Osteoblast (primary cell): ENCODE measurements at places on chromosomes 2 and 18. TPM values are rescaled to one million over a fixed set of nuclear protein-coding genes. Genes with fewer than 3 reads are reported as not detected.

Gene RUFY4
- total RNA-seq: not detected in 2 replicates

Gene VWA3B
- total RNA-seq: 0.59 TPM in 1 of 2 replicates, not detected in the other

Gene INPP4A
- total RNA-seq: 25.7 and 25.9 TPM in 2 replicates

Gene VIT
- total RNA-seq: 27.7 and 31.1 TPM in 2 replicates

- no peaks in the 10 kb centered on the region for H3K36me3 ChIP-seq
- no peak overlapping the region for H3K4me3 ChIP-seq
- peak; percentile 19 for DNase-seq
- H3K4me1 ChIP-seq: no peaks in the 10 kb centered on the region
These were observed 51.2 kb downstream of the WDR75 start for GRCh38 chr2:189492451-189492850.

- peak overlapping the region; percentile 90 for H3K4me3 ChIP-seq
- H3K36me3 ChIP-seq: no peaks in the 10 kb centered on the region
- H3K4me1 ChIP-seq: peaks cover 28% of the 10 kb centered on the region
- DNase-seq: peak; percentile 94
These were observed 1.1 kb downstream of the BIN1 start for GRCh38 chr2:127105656-127106456.

DNA sequence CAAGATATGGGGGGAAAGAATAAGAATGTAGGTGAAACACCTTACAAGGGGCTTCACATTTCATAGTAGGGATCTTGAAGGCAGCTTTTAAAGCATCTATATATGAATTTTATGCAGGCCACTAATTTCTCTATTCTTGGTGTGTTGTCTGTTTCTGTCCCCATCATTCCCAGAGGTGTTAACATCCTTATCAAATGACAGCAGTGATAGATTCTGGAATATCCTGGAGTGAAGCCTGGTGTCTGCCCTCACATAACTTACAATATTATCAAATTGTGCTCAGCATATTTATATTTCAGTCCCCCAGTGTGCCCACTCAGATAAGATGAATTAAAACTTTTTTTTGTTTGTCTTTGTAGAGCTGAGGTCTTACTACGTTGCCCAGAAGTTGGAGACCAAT, 486.2 kb downstream of the EPHA4 start:
- no peaks in the 10 kb centered on the region for H3K36me3 ChIP-seq
- no peak overlapping the region for H3K27ac ChIP-seq
- no peak for DNase-seq
- no peaks in the 10 kb centered on the region for H3K4me1 ChIP-seq
- no peaks in the 10 kb centered on the region for H3K27me3 ChIP-seq

GRCh38 chr2:225290757-225291400, 108.6 kb upstream of the NYAP2 start:
- peaks cover 5% of the 10 kb centered on the region for H3K27me3 ChIP-seq
- no peak overlapping the region for H3K27ac ChIP-seq
- H3K36me3 ChIP-seq: no peaks in the 10 kb centered on the region
- DNase-seq: no peak

- H3K4me1 ChIP-seq: no peaks in the 10 kb centered on the region
- DNase-seq: no peak
- no peaks in the 10 kb centered on the region for H3K36me3 ChIP-seq
These were observed 37.4 kb upstream of the KCNG2 start for GRCh38 chr18:79760348-79760747.

DNA sequence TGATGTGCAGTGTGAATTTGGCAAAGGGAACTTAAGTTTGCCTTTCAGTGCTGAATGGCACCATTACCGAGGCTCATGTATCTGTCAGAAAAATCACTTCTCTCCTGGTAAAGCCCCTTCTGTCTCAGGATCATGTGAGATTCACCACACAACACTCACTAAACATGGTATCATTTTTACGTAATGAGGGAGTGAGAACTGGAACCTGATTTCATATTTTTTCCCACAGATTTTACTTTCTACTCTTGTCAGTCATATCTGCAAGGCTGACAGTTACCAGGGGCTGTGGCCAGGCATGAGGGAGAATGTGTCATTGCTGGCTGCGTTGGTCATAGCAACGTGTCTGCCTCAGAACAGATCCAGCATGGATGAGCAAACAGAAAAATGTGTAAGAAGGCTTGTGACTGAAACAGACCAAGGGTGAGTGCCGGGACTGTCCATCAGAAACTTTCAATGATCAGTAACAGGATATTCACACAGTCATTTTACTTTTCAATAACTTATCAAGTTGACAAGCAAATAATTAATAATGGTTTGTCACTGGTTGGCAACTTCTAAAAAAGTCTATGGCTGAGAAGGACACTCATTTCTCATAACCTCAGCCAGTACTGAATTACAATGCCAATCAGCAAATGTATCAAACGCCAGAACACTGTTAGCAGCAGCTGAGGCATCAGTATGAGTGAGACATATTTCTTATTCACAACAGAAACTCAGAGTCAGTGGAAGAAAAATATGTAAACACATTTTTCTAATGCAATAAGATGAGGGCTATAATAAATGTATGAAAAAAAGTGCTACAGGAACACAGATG, 100.5 kb downstream of the CDC42EP3 start:
- H3K4me1 ChIP-seq: peaks cover 62% of the 10 kb centered on the region
- H3K36me3 ChIP-seq: no peaks in the 10 kb centered on the region
- peak; percentile 71 for DNase-seq
- no peaks in the 10 kb centered on the region for H3K27me3 ChIP-seq

- peak; percentile 22 for DNase-seq
- H3K4me3 ChIP-seq: no peak overlapping the region
- peaks cover 2% of the 10 kb centered on the region for H3K27me3 ChIP-seq
- no peaks in the 10 kb centered on the region for H3K4me1 ChIP-seq
- H3K36me3 ChIP-seq: no peaks in the 10 kb centered on the region
These were observed 163.0 kb downstream of the FIGN start for GRCh38 chr2:163572850-163573249.
